ENCODE measurements at places on chromosomes 3 and 15.

DNA sequence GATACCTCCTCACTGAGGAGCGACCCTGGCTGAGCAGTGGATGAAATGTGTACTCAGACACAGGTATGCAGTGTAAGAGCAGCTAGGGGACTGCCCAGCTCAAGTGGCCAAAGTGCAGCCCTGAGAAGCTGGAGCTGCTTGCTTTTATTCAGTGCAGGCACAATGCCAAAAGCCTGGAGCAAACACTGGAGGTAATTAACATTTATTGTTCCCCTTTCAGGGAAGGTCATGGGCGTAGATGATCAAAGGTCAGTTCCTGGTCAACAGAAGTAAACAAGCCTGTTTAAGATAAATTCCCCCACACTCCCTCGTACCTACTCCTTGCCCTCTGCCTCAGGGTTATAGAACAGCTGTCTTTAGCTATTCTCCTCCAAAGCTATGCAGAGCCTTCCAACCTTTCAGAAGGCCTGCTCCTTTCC is 17.5 kb downstream of the PLA2G4F start:
- no peak for DNase-seq

- DNase-seq = peak; percentile 77
Observed at GRCh38 chr3:13480340-13481318, 523 bp downstream of the HDAC11 start.

DNA sequence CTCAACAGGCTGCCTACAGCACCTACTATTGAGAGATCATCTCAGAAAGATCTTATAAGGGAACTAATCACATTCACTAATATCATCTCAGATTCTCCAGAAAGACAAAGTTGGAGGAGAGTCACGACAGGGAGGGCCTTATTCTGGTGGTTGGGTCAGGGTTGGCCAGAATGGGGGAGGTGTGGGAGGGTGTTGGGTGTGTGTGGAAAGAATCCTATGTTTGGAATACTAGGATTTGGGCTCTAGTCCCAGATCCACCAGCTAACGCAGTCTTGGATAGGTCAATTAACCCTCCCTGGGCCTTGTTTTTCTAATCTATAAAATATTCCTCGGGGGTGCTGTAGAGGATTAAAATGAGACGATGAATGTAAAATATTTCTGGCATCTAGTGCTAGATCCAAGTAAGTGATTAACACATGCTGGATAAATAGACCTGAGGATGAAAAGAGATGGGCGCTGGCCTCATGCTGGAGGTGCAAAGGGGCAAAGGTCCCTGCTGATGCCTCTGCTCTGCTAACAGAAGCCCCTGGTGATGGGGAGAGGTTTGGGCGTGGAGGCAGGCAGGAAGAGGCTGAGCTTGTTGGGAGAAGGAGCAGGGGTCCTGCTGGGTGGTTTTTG is 67.6 kb upstream of the ETV5 start:
- DNase-seq = no peak

DNA sequence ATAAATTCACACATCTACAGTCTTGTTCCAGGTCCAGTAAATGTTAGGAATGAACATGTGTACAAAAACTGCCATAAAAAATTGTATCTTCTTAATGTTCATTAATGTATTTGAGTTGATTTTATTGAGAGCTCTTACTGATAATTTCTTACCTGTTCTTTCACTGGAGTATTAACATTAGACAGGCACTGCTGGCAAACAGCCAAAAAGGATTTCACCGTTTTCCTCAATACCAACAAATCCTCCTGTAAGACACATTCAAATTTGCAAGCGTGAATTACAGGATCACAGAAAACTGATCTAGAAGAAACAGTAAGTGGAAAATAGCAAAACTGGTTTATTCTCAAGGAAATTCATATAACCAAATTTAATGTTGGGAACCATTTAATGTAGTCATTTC is 127.4 kb downstream of the PCCB start:
- DNase-seq = no peak

- no peak for DNase-seq
Observed at GRCh38 chr3:30649572-30650318, 43.3 kb downstream of the TGFBR2 start.

GRCh38 chr3:122307976-122308375 is 17.1 kb upstream of the CSTA start:
- DNase-seq = no peak

Data from CD8-positive, alpha-beta memory T cell (primary cell).